Hematopoietic multipotent progenitor cell treated with erythropoietin and hydrocortisone succinate and interleukin-3 and kit ligand, for 6 days (in vitro differentiated cells): ENCODE measurements at places on chromosomes 2 and 18.

GRCh38 chr2:98242003-98242402 is 104.3 kb upstream of the CNGA3 start:
- no peak for DNase-seq

- peak; percentile 78 for DNase-seq
Observed at GRCh38 chr2:112724591-112725525, 4.0 kb downstream of the NT5DC4 start.

- DNase-seq: no peak
Observed at GRCh38 chr2:235300368-235301201, 193.3 kb upstream of the AGAP1 start.

- DNase-seq: no peak
Observed at GRCh38 chr18:26190506-26190905, 35.7 kb upstream of the TAF4B start.

DNA sequence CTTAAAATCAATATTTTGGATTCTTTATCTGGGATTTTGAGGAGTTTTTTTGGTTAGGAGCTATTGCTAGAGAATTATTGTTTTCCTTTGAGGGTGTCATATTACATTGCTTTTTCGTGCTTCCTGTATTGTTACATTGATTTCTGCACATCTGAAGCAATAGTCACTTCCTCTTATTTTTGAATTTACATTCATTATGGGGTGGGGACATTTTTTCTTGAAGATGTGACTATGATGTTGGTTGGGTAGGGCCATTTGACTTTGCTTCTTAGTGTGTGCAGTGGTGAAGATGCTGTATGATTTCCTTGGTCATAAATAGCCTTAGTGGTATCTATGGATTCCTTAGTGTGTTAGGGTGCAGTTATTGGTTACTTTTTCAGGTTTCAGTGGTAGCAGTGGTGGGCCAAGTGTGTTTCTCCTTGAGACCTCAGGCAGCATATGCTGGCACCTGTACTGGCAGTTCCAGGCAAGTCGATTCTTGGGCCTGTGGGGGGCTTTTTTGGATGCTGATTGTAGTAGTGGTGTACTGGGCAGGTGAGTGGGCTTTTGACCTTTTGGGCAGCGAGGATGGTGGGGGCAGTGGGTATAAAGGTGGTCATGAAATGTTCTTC is 61.8 kb downstream of the ARHGAP25 start:
- DNase-seq: peak; percentile 58

DNA sequence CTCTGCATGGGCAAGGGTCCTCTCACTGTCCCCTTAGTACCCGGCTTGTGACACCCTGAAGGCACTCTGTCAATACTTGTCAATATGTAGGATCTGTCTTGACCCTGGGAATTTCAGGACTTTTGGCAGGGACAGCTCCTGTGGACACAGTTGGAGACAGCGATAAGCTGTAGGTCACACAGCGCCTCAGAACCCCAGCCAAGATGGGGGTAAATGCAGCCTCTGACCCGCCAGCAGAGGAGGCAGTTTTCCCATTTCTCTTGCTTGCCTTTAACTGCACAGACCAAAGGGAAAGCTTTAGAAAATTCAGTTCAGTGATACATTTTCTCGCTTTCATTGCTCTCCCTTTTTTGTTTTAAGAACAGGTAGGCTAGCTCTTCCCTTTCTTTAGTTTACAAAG is 54.8 kb upstream of the KLHL29 start:
- DNase-seq: peak; percentile 52

DNA sequence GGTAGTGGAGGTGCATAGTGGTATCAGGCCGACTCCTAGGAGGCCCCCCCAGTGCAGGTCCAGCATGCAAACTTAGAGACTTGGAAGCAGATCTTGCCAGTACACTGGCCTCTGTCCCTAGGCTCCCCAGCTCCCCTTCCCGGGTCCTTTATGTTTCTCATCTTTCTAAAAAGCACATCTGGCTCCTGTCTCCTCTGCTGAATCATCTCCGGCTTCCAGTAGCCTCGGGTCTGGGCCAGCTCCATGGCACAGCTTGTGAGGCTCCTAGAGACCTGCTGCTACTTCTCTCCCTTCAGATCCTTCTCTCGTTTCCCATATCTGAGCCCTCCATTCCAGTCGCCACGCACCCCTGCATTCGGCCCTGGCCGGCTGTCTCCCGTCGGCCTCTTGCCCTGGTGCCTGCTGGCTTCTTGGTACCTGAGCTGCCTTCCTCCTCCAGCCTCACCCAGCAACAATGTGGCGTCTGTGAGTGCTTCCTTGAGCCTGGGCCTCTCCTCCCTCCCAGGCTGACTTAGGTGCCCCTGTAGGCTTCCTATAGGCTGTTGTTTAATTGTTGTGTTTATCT is 6.6 kb downstream of the TRAF3IP1 start:
- DNase-seq: no peak

DNA sequence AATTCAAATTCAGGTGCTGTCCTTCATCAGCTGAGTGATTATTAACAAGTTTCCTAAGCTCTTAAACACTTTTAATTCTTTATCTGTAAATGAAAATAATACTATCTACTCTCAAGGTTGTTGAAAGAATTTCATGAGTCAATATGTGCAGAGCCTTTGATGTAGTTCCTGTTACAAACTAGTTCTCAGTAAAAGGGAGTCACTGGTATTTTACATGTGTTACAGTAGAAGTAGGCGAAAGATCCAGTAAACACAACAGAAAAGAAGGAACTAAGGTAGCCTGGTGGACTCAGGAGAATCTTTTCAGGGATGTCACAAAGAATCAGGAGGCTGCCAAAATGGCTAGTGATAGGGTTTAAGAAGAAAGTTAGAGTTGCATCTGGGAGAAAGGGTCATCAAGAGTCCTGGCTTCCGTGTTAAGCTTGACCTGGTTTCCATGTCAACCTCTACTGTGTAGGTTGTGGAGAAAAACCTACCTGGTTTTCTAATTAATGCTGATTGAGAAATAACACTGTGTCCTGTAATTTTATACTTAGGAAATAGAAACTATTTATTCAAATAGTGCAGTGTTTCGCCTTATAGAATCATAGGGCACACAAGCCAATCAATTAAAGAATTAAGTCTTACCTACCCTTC is 58.3 kb upstream of the TRIB2 start:
- DNase-seq: no peak

DNA sequence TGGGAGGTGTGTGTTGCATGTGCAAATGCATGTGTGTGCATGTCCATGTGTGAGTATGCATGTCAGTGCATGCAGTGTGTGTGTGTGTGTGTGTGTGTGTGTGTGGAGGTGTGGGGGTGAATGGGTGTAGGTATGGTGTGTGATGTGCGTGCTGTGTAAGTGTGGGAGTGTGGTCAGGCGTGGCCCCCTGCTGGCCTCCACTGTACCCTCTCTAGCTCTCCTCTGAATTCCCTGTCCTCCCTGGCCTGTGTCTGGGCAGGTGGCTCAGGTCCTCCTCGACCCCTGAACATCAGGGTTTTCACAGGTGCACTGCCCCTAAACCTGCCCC is 230.2 kb downstream of the CELF4 start:
- peak; percentile 21 for DNase-seq

- DNase-seq: peak; percentile 52
Observed at GRCh38 chr2:182642328-182642727, 73.7 kb upstream of the DNAJC10 start.

- no peak for DNase-seq
Observed at GRCh38 chr2:118841828-118842461, 5.5 kb downstream of the EN1 start.

DNA sequence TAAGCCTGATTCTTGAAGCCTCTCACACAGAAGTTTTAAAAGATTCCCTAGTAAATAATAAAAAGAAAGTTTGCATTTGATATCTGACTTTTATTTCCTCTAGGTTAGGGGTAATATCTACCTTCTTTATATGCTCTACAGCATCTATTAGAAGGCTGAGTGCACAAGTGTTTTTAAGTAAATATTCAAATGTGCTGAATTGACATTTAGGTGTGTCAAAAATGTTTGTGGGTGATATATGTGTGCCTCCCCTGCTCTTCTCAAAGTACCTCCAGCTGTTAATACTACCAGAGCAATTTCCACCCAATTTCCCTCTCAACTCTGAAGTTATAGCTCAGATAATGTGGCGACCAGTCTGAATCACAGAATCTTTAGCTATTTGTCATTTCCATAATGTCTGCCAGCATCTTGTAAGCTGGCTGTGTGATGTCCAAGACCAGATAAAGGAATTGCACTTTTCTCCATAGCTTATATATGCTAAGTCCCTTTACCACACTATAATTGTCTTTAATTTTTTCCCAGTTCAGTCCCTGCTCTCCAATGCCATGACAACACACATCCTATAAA is 24.4 kb upstream of the ERMN start:
- DNase-seq: no peak

GRCh38 chr2:42924418-42924886 is 132.1 kb upstream of the HAAO start:
- peak; percentile 44 for DNase-seq

- no peak for DNase-seq
Observed at GRCh38 chr2:120719491-120719890, 16.2 kb upstream of the GLI2 start.

GRCh38 chr18:37691162-37691561 is 125.6 kb upstream of the CELF4 start:
- no peak for DNase-seq

- DNase-seq: no peak
Observed at GRCh38 chr2:196670342-196670741, 30.8 kb downstream of the CCDC150 start.

DNA sequence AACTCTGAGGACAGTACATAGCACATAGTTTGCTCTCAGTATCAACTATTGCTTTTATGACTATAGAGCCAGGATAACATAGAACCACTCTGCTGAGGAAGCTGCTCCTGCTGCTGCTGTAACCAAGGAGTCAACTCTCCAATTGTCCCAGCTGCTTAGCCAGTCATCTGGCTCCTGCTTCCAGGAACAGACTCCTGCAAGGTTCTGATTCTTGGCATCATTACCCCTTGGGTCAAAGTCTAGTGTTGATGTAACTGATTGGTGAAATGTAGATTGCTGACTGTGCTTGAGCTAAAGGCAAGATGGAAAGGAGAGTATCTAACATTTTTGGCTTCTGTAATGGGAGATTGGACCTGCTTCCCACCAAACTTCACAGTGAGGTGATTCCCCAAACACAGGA is 261.9 kb upstream of the FSHR start:
- no peak for DNase-seq

DNA sequence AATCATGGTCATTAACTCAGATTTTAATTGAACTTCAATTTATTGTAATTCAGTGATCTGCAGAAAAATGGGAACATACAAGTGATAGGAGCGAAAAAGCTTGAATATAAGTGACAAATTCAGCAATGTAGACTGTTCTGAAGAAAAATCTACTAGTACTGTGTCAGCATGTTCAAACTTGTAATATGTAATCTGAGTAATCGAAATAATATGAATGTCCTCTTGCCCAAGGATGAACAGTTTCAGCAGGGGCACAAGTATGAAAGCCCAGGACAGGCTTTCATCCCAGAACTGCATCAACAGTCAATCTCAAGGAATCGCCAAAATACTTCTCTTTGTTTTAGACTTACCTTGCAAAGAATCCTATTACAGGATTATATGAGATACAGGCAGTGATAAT is 1110.5 kb downstream of the LRP1B start:
- DNase-seq: no peak

DNA sequence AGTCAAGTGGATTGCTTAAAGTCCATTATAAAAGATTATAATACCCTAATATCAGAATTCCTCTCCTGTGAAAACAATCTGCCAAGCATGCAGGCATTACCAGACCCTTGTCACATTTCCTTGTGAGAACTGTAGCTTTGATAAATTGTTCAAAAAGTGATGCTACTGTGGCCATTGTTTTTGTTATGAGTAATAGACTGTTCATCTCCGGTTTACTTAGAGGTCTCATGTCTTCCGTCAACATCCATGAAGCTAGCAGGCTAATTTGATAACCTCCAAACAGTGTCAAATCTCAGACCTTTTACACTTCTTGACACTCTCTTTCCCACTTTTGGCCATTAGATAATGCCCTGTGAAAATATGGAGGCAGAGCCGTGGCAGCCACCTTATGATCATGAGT is 342.7 kb downstream of the CPS1 start:
- no peak for DNase-seq

- DNase-seq: no peak
Observed at GRCh38 chr18:49431165-49431962, 29.1 kb downstream of the DYM start.

DNA sequence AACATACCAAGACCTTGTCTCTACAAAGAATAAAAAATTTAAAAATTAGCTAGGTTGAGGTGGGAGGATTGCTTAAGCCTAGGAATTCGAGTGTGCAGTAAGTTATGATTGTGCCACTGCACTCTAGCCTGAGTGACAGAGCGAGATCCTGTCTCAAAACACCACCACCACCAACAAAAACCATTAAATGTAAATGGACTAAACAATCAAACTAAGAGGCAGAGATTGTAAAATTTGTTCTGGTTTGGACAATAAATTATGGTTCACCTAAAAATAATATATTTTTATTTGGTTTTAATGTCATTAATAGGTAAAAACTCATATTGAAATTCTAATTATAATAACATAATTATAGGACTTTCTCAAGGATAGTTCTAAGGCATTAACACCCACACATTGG is 9.9 kb upstream of the ATIC start:
- DNase-seq: no peak

- peak; percentile 66 for DNase-seq
Observed at GRCh38 chr2:207143215-207144172, 22.3 kb downstream of the KLF7 start.

GRCh38 chr2:86833315-86833714 is 28.4 kb downstream of the CD8B start:
- DNase-seq: no peak

DNA sequence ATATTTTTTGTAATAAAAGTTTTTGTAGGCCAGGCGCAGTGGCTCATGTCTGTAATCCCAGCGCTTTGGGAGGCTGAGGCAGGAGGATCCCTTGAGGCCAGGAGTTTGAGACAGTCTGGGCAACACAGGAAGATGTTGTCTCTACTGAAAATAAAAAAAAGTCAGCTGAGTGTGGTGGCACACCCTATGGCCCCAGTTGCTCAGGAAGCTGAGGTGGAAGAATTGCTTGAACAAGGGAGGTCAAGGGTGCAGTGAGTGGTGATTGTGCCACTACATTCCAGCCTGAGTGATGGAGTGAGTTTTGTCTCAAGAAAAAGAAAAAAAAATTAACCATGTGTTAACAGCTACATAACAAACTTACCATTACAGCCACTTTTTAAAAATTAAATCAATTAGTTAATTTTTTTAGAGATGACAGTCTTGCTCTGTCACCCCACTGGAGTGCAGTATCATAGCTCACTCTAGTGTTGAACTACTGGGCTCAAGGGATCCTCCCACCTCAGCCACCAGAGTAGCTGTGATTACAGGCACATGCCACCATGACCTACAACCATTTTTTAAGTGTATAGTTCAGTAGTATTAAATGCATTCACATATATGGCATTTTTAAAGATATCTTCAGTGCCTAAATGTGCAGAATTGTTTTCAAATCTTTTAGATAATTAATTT is 67.2 kb upstream of the ACYP2 start:
- peak; percentile 15 for DNase-seq

DNA sequence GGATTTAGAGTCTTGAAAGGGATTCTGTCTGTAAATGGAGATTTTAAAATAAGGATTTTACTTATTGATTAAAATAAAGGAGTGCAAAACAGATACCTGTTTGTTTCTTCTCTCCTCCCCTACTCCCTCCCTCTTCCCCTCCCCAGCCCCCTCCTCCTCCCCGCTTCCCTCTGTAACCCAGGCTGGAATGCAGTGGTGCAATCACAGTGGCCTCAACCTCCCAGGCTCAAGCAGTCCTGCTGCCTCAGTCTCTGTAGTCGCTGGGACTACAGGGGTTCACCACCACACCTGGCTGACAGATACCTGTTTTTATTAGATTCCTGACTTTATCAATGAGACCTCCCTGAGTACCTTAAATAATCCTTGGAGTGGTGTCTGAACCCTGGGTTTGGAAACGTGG is 57.1 kb downstream of the OXER1 start:
- no peak for DNase-seq

- no peak for DNase-seq
Observed at GRCh38 chr2:11720752-11721151, 25.7 kb upstream of the LPIN1 start.
